Stimulated activated CD8-positive, alpha-beta memory T cell treated with anti-CD3 and anti-CD28 coated beads, Interleukin-12 subunit alpha, Interleukin-12 subunit beta, amount 100 ng/mL, for 4 hours (primary cell): ENCODE measurements at places on chromosomes 1 and 21.

- DNase-seq = no peak
Observed at GRCh38 chr21:46094401-46095082, 3.4 kb upstream of the COL6A2 start.

DNA sequence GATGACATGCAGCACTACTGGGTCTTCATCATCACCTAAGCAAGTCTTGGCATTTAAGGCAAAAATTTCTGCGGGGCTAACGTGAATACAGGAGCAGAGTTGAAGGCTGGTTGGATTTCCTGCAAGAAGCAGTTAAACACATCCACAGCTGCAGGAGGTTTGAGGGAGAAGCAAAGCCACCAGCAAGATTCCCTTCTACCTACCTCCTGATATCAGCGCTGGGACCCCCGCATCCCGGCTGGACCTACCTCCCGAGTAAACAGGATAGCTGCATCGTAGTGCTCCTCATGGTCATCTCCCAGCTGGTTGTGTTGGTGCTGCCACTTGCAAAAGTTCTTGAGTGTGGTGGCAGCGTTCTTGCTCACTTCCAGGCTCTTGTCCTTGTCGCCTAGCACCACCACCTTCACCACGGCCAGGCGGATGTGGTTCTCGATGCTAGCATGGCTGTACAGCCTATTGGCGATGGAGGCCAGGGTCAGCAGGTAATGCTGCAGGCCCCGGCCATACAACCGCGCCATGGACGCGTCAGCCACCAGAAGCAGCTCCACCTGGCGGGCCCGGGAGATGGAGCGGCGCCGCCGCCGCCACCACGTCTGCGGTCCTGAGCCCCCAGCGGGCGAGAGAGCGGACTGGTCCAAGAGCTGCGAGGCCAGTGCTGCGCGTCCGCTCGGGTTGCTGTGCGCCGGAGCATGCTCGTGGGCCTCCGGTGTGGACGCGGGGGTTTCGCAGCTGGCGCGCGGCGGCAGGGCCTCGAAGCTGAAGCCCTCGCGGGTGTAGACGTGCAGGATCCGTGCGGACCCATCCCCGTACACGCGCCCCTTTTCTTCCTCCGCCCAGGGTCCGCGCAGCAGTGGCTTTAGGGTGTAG, 1.6 kb downstream of the ADAMTS5 start:
- no peak for DNase-seq

DNA sequence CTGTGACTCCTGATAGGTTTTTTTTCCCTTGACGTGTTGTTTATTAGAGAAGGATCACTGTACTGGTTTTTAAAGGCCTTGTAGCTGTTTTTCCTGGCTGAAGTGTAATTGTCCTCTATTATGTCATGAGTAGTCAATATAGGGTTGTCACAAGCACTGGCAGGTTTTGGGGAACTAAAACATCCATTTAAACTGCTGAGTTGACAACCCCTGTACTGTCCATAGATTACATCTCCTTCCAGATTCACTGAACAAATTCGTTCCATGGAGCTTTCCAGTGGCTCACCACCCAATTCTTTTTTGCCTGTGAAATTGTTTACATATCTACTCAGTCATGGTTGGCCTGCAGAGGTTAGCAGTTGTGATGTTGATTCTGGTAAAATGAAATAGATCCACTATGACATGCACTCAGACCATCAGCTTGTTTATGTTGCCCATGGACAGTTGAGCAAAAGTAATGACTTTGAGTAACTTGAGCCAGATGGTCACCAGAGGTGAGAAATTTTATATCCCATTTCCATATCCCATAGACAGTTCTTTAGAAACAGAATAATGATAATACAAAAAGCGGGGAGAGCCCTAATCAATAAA, 59.9 kb upstream of the QSOX1 start:
- no peak for DNase-seq

GRCh38 chr1:14869187-14869586, 270.7 kb downstream of the KAZN start:
- DNase-seq = no peak

DNA sequence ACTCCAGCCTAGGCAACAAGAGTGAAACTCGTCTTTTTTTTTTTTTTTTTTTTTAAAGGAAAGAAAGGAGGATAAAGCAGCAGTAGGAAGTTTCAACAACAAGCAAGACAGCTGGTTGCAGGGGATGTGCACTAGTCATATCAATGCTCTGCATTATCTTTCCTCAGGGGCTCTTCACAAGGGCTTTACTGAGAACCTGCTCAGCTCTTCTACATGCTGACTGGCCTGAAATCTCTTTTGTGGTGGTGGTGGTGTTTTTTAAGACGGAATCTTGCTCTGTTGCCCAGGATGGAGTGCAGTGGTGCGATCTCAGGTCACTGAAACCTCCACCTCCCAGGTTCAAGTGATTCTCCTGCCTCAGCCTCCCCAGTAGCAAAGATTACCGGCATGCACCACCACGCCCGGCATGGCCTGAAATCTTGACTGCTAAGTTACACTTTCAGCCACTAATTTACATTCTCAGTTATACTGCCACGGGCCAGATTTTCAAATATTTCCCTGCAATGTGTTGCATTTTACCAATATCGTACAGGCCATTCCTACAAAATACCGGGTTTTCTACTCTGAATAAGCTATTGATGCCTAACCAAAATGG, 68.0 kb downstream of the PUM1 start:
- no peak for DNase-seq

DNA sequence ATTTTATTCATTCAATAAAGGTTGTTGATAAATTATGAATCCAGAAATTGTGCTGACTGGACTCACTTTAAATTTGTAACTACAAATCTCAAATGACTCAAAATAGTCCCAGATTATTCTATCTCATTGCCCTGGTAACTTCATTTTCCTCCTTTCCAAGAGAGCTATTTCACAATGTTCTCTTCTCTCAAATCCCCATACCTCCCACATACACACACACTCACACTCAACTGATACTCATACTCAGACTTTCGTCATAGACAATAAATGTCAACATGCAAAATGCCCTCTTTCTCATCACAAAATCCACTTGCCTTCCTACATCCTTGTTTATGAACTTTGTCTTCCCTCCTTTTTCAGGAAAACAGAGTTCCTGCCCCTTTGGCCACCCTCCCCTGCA, 33.3 kb downstream of the EXTL2 start:
- no peak for DNase-seq

GRCh38 chr1:58852731-58853485, 69.1 kb upstream of the JUN start:
- DNase-seq = no peak

DNA sequence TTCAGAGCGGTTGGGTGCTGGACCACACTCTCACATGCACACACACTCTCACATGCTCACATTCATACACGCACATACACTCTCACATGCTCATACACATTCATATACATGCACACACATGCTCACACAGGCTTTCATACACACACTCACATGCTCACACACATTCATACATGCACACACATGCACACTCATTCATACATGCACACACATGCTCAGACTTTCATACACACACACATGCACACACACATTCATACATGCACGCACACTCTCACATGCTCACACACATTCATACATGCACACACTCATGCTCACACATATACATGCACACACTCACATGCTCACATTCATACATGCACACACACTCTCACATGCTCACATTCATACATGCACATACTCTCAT, 6.0 kb upstream of the CD55 start:
- DNase-seq = no peak

- DNase-seq = no peak
Observed at GRCh38 chr1:73065339-73066041, 783.2 kb upstream of the NEGR1 start.

- DNase-seq = no peak
Observed at GRCh38 chr1:71074681-71075080, 6.2 kb downstream of the ZRANB2 start.

DNA sequence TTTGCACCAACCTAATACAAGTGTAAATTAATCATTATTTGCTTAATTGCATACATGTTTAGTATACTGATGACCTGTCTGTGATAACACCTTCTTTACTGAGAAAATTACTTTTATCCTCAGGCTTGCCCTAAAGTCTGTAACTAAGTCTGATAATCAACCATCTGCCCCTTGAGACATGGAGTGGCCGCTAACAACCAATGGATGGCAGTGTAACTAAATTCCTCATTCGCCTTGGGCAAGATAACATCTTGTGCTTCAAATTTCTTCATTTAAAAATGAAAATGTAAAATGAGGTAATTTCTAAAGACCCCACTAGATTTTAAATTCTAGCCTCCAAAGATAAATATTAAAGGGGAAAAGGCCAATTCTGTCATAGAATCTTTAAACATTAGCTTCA, 85.1 kb downstream of the ENAH start:
- DNase-seq = no peak

DNA sequence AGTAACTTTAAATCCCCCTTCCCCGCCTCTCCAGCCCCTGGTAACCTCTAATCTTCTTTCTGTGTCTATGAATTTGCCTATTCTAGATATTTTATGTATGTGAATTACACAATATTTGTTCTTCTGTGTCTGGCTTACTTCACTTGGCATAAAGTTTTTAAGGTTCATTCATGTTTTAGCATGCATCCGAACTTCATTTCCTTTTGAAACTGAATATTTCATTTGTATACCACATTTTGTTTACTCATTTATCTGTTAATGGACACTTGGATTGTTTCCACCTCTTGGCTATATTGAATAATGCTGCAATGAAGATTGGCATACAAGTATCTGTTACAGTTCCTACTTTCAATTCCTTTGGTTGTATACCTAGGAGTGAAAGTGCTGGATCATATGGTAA, 205.3 kb downstream of the TM2D1 start:
- DNase-seq = no peak

DNA sequence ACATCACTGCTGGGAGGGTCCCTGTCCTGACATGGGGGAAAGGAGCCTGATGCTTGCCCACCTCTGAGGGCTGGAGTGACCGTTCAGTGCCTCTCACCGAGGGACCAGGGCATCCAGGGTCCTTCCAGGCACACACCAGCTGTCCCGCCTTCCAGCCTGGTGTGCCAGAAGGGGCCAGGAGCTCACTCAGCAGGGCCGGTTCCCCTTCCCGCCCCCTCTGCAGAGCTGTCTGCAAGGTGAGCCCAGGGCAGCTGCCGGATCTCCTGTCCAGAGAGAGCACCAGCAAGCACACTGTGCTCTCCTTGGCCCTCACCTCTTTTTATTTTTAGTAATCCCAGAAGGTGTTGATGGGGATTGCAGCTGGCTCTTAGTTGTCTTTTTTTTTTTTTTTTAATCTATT, 16.9 kb downstream of the H6PD start:
- no peak for DNase-seq

GRCh38 chr1:174023440-174023839, 1.3 kb upstream of the RC3H1 start:
- DNase-seq = no peak

DNA sequence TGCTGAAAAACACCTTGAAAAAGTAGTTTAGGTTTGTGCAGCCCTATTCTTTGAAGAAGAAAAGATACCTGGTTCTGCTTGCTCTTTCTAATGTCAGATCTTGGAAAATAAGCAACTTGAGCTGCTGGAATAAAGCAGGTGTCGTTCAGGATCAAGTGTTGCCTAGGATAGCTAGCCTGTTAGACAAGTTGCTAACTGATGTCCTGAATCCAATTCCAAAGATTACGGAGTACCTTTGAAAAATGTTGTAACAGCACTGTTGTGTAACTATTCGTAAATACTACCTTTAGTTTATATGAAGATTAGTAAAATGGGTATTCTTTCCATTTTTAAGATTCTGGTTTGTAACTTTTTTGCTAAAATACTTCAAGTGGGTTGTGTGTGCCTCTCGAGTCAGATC, 151.5 kb downstream of the CLEC20A start:
- DNase-seq = no peak

- no peak for DNase-seq
Observed at GRCh38 chr21:42533963-42534355, 20.3 kb downstream of the SLC37A1 start.

DNA sequence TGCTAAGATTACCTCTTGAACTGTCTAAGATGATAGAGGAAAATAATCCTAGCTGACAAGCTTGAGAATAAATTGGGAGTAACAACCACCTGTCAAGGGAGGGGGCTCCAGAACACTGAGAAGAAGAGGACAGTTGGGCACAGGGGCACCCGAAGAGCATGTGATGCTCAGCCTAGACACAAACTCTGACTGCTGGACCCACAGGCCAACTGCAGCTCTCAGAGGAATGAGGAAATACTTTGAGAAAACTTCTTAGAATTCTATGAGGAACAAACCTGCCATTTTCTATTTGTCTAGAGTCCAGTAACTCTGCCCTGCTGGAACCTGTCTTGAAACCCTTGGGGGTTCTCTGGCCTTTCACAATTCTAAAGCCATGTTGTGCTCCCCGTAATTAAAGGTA, 124.1 kb upstream of the KCNK2 start:
- DNase-seq = no peak

DNA sequence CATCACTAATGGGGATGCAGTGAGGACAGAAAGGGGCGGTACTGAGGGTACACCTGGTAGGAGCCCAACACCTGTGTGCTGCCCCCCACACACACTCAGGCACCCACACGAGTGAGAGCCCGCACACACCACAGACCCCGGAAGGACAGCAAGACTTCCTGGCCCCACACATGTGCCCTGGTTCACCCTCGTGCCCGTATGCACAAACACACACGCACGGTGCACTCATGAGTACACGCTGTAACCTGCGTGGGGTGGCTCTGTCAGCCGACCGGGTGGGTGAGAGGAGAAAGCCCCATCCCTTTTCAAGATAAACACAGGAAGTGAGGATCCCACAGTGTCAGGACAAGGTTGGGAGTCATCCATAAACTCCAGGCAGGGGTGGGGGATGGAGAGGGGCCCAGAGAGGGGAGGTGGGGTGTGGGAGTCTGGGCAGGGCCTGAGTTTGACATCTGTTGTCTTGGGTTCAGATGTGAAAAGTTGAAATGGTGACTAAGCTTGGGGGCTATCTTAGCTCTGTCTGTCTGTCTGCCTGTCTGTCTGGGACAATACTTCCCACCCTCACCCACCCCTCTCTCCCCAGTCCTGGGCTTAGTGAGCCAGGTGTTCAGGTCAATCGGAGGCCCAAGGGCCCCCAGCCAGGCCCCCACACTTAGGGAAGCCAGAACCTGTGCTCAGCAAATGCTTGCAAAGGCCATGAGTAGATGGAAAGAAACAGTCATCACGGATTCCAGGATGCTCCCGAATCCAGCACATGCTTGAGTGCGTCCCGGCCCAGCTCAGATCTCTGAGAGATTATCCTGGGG, 119.8 kb upstream of the ZBTB40 start:
- no peak for DNase-seq

DNA sequence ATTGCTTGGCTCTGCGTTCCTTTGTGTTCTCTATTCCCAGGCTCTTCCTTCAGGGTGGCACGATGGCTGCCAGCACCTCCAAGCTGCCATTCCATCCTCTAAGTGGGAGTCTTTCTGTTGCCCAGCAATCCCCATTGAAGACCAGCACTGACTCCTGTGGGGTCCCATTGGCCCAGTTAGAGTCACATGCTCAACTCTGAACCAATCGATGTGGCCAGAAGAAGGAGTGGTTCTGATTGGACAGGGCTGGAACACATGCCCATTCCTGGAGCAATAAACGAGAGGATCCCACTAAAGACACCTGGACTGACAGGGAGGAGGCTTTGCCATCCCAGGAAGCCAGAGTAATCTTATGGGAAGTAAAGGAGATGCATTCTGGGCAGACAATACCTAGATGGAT, 97.2 kb upstream of the IGSF21 start:
- DNase-seq = no peak
